ENCODE measurements at places on chromosomes 5 and 9.

GRCh38 chr9:96343515-96344360, 39.8 kb downstream of the SLC35D2 start:
- no peak for DNase-seq

GRCh38 chr9:104094534-104095015, 466 bp downstream of the SMC2 start:
- DNase-seq = no peak

GRCh38 chr5:111133436-111133751, 41.2 kb downstream of the WDR36 start:
- no peak for DNase-seq

DNA sequence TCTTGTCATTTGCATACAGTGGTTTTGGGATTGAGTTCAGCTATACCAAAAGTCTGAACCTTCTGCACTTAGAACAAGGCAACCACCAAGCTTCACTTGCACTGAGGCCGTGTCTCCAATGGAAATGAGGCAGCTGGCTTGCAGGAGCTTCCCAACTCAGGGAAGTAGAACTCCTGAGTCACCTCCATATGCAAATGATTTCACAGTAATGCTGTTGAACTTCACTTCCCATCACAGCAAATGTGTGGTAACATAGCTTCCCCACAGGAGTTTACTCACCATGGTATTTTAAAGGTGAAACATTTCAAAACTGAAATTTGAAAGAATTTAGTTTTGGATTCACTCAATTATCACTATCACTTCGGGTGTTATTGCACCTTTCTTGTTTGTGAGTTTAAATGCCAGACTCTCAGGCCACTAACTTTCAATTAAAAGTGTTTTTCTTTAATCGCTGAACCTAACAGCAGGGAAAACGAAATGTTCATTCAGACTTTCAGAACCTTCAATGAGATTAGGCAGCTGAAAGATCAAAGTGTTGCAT, 9.0 kb downstream of the CD274 start:
- peak; percentile 67 for DNase-seq

GRCh38 chr9:114143234-114143633, 12.1 kb upstream of the COL27A1 start:
- no peak for DNase-seq

- no peak for DNase-seq
These were observed 118.1 kb downstream of the PRDM6 start for GRCh38 chr5:123207081-123207537.

GRCh38 chr5:2904956-2905355, 153.5 kb upstream of the IRX2 start:
- no peak for DNase-seq

DNA sequence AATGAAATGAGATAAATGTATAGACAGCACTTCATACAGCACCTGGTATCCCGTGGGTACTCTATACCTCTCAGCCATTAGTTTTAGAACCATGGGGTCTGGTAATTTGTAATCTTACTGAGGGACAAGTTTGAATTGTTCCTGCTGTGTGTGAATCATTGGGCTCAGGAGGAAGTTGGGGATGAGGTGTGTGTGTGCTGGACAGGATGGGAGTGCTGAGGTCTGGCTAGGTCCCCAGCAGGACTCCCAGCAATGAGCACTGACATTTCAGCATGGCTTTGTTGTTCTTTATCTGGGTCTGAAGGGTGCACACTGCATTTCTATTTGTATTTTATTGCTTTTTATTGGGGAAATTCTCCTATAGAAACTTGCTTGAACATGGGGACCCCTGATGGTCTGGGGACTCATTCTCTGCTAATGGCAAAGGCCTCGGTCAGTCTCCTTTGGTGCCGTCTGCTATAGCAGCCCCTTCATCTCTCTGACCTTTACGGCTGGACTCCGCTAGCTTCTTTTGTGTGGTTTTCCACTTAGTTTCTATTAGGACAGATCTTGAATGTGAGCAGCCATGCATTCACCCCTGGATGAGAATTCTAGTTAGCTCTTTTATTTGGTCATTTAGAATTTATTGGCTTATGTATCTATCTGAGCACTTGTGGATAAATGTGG, 98.1 kb downstream of the SREK1 start:
- no peak for DNase-seq

DNA sequence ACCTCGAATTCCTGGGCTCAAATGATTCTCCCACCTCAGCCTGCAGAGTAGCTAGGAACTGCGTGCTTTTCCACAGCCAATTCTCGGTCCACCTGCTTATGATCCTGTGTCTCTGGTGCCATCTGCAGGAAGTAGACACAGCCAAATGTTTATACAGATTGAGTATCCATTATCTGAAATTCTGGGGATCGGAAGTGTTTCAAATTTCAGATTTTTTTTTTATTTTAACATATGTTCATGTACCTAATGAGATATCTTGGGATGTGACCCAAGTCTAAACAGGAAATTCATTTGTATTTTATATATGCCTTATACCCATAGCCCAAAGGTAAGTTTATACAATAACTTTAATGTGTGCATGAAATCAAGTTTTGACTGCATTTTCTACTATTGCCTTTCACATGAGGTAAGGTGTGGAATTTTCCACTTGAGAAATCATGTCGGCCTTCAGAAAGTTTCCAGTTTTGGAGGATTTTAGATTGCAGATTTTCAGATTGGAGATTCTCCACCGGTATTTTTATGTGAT, 89.5 kb downstream of the ESM1 start:
- no peak for DNase-seq

- DNase-seq = no peak
These were observed 64.8 kb downstream of the ERCC6L2 start for GRCh38 chr9:95940265-95940664.

- DNase-seq = no peak
These were observed 57.9 kb downstream of the HINT1 start for GRCh38 chr5:131107128-131107527.

- DNase-seq = no peak
These were observed 348.7 kb upstream of the SEMA6A start for GRCh38 chr5:116923344-116923743.

DNA sequence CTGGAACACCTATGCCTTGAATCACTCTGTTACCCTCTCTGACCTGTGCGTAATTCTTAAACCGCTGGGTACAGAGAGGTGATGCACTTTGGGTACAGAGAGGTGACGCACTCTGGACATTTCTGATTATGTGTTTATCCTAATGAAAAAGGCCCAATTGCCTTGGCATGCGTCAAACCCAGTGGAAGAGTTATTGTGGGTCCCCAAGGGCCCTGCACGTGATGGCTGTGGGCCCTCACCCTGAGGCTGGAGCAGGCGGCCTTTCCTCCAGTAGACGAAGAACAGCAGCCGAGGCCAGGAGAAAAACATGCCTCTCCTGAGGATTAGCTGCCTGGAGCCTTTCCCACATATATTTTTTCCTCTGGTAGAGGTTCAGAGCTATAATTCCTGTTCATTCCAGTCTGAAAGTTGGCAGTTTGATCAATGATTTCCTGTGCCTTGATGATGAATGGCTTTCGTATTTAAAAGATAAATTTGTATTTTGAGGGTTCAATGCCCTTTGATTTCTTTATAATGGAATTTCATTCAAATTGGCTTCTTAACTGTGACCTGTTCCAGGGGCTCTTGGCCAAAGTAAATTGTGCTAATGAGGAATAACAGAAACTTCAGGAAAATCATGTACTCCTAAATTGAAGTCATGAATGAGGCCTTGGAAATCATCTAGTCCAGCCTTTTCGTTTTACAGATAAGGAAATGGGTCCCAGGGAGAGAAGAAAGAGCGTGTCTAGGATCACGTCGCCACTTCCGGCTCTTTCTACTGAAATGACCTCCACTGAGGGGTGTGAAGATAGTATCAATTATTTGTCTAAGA, 22.8 kb downstream of the ACER2 start:
- no peak for DNase-seq

DNA sequence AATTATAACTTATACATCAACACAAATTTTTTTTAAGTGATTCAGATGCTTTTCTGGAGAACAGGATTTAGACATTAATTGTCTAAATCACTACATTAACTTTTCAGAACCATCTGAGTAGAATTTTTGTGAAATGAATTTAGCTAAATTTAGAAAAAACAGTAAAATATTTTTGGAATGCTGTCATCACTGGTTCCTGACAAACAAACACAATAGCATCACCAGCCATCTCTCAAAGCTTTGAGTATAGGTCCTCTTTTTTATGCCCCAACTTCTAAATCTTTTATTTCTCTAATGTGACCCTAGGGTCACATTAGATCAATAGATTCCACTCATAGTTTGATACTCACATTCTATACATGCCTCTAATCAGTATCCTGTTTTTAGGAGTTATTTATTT, 104.6 kb downstream of the PRR16 start:
- no peak for DNase-seq

GRCh38 chr5:72063219-72063819, 44.0 kb upstream of the MAP1B start:
- no peak for DNase-seq

DNA sequence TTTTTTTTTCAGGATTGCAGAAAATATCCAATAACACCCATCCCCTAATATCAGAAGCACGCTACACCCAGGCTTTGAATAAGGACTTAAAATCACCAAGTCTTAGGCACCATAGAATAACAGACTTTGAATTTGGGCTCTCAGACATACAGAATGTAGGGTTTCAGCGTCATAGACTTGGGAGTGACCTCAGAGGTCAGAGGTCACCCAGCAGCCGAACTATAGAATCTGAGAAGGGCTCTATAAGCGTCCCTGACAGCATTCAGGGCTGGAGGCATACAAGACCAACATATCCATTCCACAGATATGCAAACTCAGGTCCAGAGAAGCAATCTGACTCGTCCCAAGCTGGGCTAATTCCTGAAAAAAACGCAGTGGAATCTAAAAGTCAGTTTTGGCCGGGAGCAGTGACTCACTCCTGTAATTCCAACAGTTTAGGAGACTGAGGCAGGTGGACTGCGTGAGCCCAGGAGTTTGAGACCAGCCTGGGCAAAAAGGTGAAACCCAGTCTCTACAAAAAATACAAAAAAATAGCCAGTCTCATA, 34.7 kb downstream of the SLC6A7 start:
- no peak for DNase-seq

- no peak for DNase-seq
These were observed 136.6 kb upstream of the STC2 start for GRCh38 chr5:173464813-173465212.

- DNase-seq = no peak
These were observed 123.0 kb downstream of the MAN2A1 start for GRCh38 chr5:109812698-109813097.

DNA sequence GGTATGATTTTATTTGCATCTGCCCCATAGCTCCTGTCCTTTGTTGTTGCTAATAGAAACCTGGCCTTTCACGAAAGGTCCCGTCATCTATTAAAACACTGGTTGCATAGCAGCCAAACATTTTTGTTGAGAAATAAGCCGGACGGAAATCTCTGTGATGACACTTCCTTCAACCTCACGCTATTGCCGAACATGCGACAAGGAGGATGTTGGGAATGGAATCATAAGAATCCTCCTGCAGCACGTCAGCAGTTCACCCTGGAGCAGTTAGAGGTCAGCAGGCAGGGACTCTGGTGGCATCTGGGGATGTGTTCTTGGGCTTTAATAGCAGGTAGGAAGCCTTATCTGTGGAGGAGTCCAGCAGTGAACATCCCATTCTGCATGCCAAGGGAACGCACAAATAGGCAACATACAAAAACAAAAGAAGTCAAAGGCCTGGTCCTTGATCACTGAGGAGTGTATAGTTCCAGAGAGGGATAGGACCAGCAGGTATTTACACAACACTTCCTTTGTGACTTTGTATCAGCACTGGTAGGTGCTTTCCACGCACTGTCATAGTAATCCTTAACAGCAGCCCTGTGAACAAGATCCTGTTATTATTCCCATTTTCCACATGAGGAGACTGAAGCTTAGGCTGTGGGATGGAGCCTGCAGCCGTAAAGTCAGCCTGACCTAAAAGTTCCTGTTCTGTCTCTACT, 33.4 kb downstream of the ARHGAP26 start:
- DNase-seq = no peak

GRCh38 chr5:58208674-58209073, 251.2 kb downstream of the PLK2 start:
- no peak for DNase-seq

DNA sequence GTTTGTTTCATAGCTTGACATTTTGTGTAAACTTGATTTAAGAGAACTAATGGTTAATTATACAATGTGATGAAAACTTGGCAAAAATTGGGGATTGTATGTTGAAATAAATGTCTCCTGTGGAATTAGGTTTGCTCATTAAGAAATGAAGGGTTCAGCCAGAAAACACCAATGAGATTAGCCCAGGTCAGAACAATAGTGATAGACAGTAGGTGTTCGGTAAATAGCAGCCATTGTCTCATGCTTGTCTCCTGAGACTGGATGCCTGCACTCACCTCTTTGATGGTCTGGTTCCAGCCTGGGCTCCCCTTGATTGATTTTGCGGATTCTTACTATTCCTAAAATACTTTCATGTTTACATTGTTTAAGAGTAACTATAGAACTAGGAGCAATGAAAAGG, 135.5 kb downstream of the FBN2 start:
- no peak for DNase-seq

DNA sequence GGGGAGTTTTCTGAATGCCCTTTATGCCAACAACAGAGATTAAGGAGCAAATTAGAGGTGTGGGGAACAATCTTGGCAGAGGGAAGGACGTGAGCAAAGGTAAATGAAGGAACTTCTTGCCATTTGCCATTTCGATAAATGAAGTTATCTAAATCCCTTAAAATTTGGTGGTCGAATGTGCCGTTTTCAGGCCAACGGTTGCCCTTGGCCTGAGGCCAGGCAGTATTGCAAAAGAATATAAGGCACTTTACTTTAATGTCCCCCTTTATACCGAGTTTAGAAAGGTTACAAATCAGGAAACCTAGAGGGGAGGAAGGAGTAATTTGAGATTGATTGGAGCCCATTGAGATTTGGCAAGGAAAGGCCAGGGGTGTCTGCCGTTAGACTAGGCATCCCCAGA, 26.3 kb downstream of the C9orf50 start:
- DNase-seq = no peak

DNA sequence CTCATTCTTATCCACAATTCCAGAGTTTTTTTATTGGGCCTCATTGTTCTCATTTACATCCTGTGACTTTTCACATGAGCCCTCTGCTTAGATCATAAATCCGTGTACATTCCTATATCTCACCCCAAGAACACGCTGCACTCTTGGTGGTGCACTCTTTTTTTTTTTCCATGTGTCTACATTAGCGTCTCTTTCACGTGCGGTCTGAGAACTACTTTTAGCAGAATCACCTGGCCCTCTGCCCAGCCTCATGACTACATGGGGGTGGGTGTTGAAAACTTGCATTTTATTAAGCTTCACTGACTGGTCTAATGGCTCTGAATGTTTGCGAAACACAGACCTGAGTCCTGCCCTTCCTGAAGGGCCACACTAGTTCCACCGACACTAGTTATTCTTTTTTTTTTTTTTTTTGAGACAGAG, 18.6 kb downstream of the C9orf57 start:
- no peak for DNase-seq
